ENCODE measurements at places on chromosomes 3 and 15. TPM values are rescaled to one million over a fixed set of nuclear protein-coding genes. Genes with fewer than 3 reads are reported as not detected.

Gene WDR72
- total RNA-seq: not detected

DNA sequence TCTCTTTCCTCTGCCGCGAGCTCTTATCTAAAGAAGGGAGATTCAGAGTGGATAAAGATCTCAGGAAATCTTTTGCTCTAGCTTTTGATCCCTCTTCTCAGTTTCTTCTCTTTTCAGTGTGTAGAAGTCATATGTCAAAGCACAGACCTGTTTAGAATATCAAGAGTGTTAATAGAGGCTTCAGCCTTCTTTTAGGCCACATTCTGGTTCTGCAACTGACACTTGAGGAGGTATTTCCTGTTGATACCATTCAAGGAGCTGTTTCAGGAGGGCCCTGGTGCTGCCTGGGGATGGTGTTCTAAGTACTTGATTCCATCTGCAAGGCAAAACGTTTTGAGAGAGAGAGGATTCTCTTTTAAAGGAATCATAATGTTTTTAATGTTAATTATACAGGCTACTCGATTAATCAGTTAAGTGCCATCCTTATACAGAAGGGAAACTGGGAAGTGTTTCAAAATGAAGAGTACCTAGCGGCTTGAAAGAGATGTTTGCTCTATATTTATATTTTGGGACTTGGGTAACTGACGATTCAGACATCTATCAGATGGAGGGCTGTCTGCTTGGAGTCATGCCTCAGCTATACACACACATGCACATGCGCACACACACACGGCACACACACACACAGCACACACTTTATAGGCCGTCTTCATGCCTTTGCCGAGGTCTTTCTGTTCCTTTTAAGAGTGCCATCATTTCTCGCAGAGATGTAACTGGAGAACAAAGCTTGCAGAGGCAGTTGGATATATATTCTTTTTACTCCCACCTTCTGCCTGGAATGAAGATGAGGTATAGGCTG is 313.9 kb downstream of the PTPRG start:
- no peak for DNase-seq

- DNase-seq: no peak
Measured at GRCh38 chr3:100665230-100665629, 44.1 kb upstream of the TFG start.

- no peak for DNase-seq
Measured at GRCh38 chr15:75732177-75732808, 19.6 kb upstream of the CSPG4 start.

Gene SLC6A1
- 0.57 TPM for total RNA-seq

GRCh38 chr15:58701376-58701775 is 48.1 kb downstream of the ADAM10 start:
- DNase-seq: no peak

DNA sequence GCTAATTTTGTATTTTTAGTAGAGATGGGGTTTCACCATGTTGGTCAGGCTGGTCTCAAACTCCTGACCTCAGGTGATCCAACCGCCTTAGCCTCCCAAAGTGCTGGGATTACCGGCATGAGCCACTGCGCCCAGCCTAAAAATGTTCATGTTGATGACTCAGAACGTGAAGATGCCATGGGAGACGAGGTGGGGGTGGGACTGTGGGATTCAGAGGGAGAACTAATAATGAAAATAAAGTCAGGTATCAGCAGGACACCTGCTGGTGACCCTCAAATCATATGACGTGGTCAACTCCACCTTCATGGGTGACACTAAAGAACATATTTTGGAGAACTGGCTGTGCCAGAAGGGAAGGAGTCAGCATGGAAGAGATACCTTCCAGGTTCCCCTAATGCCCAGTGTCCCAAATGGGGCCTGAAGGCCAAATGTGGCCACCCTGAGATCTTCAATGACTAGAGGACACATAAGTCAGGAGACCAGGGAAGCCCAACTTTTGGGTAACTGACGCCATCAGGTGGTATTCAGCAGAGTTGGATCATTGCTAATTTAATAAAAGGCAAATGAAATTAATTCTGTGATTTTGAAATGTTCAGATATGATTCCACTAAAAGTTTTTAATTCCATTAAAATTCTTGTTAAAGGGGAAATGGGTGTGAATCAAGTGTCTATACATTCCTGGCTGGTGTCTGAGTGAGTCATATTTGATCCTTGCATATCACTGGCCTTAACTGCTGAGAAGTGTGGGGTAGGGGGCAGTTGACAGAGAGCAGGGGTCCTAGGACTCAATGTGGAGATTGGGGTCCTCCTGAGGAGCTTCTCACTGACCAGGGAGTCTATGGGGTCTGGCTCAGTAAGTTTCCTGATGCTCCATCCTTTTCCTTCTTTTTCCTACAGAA is 88.6 kb upstream of the GSK3B start:
- no peak for DNase-seq

DNA sequence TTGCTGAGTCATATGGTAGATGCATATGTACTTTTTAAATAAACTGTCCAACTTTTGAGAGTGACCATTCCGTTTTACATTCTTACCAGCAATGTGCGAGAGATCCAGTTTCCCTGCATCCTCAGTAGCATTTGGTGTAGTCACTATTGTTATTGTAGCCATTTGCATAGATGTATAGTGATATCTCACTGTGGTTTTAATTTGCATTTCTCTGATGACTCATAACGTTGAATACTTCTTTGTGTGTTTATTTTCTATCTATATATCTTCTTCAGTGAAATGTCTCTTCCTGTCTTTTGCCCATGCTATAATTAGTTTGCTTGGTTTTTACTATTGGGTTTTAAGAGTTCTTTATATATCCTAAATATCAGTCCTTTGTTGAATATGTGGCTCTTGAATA is 255.7 kb upstream of the GRM7 start:
- no peak for DNase-seq

DNA sequence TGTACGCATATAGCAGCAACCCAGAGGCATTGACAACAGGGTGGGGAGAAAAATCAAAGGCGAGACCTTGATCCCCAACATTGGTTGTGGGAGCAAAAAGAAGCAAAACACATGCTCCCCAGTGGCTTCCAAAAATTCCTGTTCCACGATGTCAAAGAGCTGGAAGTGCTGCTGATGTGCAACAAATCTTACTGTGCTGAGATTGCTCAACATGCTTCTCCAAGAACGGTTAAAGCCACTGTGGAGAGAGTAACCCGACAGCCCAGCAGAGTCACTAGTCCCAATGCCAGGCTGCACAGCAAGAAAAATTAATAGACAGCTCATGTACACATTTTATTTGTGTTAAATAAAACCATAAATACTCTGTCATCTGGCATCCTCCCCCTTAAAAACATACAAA is 179.9 kb upstream of the PFN2 start:
- no peak for DNase-seq

All from Right ventricle myocardium inferior (tissue), 1 donor.